ENCODE measurements at places on chromosomes 11 and 22.

DNA sequence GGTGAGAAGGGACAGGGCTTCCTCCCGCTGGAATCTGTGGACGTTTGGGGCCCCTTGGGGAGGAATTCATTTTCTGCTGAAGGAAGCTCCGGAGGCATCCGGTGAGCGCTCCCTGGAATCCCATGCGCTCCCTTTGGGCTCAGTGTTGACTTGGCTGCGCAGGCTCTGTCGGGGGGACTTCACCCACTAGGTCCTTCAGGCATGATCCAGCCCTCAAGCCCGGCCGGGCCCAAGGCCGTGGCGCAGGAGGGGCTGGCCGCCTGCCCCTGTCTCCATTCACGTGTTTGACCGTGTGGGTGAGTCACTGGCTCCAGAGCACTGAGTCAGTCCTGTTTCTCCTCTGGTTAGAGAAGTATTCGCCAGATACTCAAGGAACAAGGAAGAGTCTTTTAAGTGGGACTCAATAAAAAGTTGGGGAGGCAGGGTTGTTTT, 1.4 kb downstream of the CTTN start:
- peak; percentile 95 for DNase-seq

GRCh38 chr11:11420191-11420898, 67.3 kb upstream of the CSNK2A3 start:
- DNase-seq = no peak

- peak; percentile 31 for DNase-seq
Measured at GRCh38 chr11:18618342-18619025, 15.7 kb downstream of the SPTY2D1 start.

DNA sequence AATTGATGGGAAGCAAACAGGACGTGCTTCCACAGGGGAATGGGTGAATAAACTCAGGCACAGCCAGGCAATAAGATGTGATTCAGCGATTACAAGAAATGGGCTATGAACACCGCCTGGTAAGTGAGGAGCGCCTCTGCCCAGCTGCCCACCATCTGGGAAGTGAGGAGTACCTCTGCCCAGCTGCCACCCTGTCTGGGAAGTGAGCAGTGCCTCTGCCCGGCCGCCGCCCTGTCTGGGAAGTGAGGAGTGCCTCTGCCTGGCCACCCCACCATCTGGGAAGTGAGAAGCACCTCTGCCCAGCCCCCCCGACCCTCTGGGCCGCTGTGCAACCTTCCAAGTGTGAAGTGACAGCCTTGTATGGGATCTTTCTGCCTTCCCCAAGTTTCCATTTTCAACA, 73.2 kb upstream of the PRR5 start:
- DNase-seq = no peak

DNA sequence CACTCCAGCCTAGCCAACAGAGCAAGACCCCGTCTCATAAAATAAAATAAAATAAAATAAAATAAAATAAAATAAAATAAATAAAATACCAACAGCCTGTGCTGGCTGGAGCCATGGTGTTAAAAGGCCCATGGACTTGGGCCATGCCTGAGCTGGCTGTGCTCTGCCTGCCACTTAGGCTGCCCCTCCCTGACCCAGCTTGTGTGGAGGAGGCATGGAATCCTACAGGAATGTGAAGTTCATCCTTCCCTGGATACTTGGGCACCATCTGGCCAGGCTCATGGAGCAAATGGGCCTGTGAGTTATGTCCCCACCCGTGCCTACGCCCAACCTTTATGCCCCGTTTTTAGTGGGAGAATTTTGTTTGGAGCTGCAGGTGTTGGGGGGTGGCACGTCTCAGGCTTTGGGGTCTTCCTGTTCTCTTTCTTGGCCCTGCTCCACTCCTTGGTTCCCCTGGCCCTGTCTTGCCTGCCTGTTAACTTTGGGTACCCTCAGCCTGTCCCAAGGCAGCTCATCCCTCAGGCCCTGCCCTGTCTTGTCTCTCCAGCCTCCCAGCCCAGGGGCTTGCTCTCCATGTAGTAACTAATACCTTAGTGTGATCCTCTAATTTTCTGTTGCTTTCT, 51.3 kb downstream of the BCR start:
- DNase-seq = no peak

DNA sequence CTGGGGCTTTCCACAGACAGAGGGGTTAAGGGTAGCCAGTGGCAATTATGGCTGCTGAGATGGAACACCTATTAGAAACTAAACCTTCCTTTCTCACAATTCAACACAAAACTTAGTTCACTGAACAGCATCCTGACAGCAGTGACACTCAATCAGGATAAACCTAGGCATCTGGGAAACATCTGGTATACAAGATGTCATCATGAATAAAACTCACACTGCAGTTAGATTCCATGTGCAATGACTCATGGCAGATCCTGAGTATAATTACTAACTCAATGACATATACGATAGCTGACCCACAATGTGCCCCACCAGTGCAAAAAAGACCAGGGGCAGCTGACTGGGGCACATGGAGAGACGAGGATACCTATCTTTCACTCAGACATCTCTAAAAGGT, 17.7 kb downstream of the RBFOX2 start:
- peak; percentile 89 for DNase-seq

GRCh38 chr11:65425105-65425970, 2.7 kb downstream of the NEAT1 start:
- DNase-seq = peak; percentile 73

DNA sequence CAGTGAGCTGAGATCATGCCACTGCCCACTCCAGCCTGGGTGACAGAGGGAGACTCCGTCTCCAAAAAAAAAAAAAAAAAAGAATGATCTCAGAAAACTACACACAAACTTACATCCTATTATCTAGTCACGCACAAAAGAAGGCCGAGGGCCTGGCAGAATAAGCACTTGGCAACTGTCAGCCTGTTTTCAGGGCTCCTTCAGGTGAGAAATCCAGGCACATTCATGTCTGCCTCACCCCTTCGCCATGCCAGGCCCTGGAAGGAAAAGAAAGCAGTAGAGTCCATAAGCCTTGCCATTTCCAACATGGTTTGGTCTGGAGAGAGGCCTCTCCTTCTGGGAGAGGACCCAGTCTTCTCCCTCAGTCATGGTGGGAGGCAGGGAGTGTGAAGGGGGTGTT, 30.9 kb downstream of the C11orf58 start:
- DNase-seq = no peak

DNA sequence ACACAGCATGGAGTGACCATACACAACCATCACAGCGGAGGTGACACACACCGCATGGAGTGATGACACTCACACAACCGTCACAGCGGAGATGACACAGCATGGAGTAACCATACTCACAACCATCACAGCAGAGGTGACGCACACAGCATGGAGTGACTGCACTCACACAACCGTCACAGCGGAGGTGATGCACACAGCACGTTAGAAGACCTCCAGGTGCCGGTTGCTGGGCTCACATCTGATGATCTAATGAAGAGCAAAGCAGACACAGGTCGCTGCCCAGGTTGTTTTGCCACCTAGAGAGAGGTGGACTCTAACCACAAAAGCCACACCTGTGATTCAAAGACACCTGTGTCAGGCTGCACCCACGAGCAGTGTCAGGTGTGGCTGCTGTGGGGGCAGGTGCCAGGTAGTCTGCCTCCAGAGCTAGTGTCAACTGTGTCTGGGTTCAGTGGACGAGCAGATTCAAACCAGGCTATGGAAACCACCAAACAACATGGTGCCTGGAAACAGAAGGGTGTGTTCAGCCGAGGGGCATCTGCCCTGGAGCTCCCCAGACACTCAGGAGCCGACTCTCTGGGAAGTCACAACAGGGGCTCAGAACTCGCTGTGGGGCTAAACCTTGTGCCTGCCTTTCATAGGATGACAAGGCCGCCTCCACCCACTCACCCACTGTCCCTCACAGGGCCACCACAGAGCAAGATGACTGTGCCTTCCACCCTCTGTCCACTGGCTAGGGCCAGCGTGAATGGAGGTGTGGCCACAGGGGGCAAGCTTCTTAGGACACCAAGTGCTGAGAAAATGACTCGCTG, 608.2 kb downstream of the TBC1D22A start:
- DNase-seq = no peak

GRCh38 chr22:38172832-38173640, 8.6 kb downstream of the PLA2G6 start:
- DNase-seq = no peak

GRCh38 chr11:9760193-9760575, 96.3 kb downstream of the SWAP70 start:
- peak; percentile 93 for DNase-seq

- no peak for DNase-seq
Measured at GRCh38 chr11:93959663-93960062, 61.5 kb upstream of the HEPHL1 start.

DNA sequence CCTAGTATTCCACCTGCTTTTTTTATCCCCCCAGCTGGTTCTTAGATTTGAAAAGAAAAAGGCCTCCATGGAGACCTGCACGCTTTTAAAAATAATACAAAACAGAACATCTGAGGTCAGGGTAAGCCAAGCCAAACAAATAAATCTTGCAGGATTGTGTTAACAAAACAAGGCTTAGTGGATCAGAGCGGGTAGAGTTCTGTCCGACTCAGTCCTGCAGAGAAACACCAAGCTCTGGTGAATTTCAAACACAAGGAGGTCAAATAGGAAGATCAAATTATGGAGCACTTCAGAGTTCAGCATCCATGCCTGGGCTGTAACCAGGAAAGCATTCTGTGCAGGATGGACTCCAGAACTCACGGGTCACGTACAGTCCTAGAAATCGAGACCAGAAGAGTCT, 86.9 kb downstream of the SYN3 start:
- no peak for DNase-seq

- no peak for DNase-seq
Measured at GRCh38 chr11:103071008-103071407, 21.0 kb downstream of the DCUN1D5 start.

GRCh38 chr11:8070417-8071115, 10.4 kb upstream of the TUB start:
- DNase-seq = peak; percentile 42

DNA sequence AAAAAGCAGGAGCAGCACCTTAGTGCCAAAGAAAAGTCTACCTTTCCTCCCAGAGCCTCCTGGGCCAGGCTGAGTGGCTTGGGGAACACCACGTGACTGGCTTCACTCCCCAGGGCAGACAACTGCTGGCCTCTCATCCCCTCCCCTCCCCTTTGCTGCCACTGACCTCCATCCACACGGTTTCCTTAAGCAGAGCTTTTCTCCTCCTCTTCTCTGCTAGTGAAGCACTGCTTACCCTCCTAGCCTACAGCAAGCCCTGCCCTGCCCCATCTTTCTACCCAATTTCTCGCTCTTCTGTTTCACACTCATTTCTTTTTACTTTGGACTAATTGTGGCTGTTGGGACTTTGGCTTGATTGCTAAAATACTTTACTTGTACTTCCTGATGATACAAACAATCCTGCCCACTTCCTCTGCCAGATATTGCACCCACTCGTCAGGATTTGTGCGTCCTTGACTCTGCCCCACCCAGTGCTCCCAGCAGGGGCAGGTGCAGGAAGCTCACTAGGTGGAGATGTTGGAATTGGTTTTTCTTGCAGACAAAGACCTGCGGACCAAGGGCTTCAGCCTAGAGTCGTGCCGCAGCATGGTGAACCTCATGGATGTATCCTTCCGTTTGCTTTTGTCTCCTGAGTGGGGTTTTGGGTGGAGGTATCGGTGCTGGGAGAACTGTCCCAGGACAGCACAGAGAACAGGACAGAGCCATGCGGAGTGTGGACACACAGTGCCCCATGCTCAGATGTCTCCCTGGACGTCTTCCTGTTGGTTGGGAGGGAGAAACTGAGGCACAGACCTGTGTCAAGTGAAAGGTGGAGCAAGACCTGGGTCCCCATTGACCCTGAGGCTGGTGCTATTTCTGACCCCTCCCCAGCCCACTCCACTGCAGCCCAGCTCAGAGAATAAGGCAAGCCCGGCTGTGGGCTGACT, 27.3 kb downstream of the CAPN1 start:
- DNase-seq = no peak

DNA sequence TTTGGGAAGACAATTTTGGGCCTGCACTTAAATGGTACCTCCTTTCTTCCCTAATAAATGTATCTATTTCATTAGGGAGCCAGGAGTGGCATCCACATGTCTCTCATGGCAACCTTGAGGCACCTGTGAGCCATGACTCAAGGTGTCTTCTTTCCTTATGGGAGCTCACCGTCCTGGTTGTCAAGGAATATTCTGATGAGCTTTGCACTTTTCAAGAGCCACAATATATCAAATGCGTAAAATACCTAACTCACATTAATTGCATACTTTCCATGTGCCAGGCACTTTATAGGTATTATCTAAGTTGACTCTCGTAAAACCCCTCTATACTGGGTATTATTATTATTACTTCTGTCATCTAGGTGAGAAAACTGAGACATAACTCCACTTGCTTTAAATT, 32.5 kb downstream of the MUC15 start:
- DNase-seq = no peak

Data from fibroblast of skin of right biceps (primary cell).